ENCODE measurements at places on chromosomes 7 and 10.

DNA sequence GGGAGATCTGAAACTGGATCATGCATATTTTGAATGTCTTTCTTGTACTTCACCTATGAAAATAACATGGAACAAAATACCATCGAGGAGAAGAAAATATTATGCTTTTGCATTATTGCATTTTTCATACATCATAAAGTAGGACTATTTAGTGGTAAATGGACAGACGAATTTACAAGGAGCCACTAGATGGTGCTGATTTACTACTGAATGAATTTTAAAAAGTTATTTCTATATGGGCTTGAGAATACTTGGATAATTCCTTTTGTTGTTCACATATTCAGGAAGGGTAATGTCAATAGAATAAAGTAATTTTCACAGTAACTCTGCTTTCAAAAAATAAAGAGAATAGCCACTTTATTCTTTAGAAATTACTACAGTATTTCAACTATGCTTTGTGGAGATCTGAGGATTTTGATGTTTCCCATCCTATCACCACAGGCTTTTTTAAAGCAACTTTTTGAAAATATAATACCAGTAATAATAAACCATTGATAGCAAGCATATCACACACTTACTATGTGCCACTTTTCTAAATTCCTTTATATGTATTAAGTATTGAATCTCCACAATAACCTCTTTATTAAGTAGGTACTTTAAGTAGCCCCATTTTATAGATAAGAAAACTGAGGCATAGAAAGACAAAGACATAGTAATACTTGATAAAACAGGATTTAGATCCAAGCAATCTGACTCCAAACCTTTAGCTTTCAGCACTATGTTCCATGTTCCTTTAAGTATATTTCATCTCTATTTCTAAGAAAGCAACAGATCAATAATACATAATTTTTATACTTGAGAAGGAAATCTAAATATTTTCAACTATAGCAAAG is 38.6 kb downstream of the NEBL start:
- no peak for DNase-seq

GRCh38 chr10:65581426-65582026 is 1344.3 kb upstream of the LRRTM3 start:
- no peak for DNase-seq

DNA sequence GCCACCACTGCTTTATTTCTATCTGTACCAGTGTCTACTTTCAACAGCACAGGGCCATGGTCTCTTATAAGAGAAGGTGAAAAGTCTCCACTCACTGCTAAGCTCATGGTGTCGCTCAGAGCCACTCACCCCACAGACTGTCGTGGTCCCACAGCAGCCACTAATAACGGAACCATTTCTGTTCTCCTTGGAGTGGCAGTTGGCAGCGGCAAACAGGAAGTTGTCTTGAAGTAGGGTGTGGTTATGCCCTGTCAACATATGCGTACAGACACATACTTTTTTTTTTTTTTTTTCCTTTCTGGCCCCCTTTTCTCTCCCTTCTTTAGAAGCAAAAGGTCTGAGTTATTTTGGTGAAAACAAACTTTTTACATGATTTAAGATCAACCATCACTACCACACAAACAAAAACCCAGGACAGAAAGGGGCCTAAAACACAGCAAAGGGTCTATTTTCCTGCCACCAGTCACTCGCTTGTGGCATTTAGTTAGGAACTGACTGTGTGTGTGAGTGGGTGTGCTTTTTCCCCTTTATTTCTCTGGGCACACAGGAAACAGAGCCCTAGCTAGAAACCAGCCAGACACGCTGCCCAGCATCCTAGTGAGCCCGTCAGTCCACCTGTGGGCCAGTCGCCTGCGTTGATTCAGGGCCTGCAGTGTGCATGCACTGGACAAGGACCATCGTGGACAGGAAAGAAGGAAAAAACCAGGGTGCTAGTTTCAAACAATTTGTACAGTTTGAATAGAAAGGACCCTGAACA is 96.7 kb upstream of the EFCAB10 start:
- no peak for DNase-seq

- no peak for DNase-seq
Observed at GRCh38 chr7:107105591-107106245, 61.2 kb downstream of the PRKAR2B start.

DNA sequence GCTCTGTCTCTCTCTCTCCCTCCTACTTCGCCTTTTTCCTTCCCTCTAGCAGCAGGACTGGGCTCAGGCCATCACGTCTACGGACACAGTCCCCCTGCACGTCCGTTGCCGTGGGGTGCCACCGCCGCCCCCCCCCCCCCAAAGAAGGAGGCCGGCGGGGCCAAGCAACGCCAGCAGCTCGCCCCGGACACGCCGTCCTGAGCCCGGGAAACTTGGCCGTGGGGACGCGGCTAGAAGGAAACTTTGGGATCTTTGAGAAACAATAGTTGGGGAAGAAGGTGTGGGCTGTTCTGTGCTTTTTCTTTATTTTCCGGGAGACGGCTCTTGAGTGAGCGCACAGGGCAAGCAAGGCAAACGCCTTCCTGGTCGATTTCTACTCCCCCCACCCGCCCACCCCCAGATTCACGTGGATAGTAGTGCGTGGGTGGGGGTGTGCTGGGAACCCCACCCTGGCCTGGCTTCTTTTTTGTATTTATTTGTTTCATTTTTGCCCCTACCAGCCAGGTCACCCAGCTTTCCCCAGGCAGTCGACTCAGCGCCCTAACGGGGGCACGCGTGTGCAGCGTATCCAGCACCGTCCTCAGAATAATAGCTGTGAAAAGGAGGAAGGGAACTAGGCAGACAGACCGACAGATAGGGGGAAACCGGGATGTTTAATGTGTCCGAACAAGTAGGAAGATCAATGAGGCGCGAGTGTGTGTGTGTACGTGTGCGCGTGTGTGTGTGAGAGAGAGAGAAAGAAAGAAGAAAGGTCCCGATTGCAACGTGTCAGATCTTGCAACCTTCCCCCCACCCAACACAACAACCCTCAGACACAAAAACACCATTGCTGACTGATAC is 1.4 kb downstream of the MXI1 start:
- no peak for DNase-seq

DNA sequence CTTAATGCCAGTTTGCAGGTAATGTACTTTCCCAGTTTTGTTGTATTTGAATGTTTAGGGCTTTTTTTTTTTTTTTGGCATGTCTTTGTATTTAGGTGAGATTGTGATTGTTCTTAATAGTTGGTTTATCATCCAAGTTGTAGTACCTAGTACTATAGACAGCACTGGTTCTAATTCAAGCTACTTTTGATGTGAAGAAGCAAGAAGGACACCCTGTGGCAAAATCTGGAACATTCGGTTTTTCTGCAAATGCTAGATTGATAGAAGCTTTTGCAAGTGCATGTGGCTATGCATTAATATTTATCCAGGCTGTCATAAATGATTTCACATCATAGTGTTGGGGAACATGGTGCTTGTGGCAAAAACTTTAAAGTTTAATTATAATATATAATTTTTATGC is 248.9 kb downstream of the FOXP2 start:
- DNase-seq: no peak

GRCh38 chr10:85848756-85849155 is 517.8 kb downstream of the GRID1 start:
- DNase-seq: no peak

- DNase-seq: no peak
Observed at GRCh38 chr7:157139111-157139809, 534 bp downstream of the UBE3C start.

DNA sequence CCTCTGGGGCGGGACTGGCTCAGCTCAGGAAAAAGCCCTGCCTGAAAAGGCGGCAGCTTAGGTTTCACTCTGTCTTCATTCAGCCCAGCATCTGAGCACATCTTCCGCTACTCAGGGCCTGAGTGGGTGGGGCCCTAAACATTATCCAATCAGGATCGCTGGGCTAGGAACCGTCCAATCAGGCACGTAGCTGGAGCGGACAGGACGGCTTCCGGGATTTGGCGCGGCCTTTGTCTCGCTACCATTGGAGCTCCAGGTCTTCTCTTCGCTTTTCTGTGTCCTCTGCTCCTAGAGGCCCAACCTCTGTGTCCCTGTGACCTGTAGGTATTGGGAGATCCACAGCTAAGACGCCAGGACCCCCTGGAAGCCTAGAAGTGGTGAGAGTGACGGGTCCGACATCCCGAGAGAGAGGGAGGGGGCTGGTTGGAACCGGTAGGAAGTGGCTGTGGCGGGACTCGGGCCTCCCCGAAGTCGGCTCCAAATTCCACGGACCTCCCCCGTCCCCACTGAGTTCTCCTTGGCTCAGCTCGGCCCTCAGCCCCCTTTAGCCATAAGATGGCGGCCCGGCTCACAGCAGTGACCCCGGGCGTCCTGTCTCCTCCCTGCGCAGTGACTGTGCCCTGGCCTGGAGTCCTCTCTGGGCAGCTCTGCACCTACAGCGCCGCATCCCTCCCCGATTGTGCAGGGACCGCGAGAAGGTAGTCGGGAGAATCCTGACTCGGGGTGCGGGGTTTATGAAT is 99.1 kb downstream of the ZNF680 start:
- DNase-seq: peak; percentile 39

GRCh38 chr7:112484671-112485167 is 3.9 kb downstream of the LSMEM1 start:
- no peak for DNase-seq

DNA sequence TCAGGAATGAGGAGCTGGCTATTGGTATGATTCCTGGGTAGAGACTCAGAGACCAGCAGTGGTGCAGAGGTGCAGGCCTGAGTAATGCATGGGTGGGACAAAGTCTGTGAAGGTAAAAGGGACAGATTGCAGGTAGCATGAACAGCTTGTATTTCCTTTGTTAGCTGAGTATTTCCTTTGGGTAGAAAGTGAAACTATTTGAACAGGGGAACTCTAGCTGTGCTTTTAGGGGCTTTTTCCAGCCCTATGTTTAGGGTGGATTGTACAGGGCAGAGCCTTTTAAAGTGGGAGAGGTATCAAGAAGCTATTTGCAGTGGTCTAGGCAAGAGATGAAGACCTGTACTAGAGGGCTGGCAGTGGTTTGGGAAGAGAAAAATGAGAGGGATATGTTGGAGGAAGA is 739.9 kb downstream of the REEP3 start:
- no peak for DNase-seq

- no peak for DNase-seq
Observed at GRCh38 chr10:110817614-110818013, 54.1 kb upstream of the PDCD4 start.
